ENCODE measurements at places on chromosomes 12 and 14.

DNA sequence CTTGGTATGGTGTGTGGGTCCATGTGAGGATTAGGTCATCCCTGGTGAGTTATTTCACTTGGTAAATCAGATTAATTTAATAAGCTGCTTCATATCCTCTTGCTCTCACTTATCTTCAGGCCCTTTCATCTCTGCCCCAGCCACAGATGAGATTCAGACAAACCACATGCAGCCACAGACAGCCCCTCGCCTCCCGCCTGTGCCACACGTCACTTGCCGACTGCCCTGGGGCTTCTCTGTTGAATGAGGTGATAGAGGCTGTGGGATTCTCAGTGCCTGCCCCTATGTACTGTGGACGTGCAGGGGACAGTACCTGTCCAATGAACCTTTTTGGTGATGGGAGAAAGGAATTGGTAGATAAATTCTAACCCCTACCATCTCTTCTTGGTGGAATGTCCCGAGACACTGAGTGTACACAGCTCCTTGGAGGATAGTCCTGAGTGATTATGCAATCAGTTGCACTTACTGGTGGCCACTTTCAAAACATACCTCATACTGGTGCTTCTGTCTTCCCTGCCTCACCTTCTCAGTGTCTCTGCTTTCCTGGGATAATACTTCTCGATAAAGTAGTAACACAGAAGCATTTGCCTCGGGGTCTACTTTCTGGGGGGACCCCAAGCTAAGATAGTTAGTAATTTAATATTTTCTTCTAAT lies 248.7 kb downstream of the TTC6 start:
- no peak for DNase-seq

- no peak for DNase-seq
Measured at GRCh38 chr14:22386924-22387775, 201.9 kb downstream of the DAD1 start.

GRCh38 chr14:80446356-80446755 lies 235.1 kb upstream of the DIO2 start:
- DNase-seq = no peak

- DNase-seq = no peak
Measured at GRCh38 chr12:127245437-127245836, 1021.5 kb upstream of the TMEM132C start.

GRCh38 chr14:23172574-23172973 lies 10.9 kb downstream of the SLC7A8 start:
- DNase-seq = no peak

DNA sequence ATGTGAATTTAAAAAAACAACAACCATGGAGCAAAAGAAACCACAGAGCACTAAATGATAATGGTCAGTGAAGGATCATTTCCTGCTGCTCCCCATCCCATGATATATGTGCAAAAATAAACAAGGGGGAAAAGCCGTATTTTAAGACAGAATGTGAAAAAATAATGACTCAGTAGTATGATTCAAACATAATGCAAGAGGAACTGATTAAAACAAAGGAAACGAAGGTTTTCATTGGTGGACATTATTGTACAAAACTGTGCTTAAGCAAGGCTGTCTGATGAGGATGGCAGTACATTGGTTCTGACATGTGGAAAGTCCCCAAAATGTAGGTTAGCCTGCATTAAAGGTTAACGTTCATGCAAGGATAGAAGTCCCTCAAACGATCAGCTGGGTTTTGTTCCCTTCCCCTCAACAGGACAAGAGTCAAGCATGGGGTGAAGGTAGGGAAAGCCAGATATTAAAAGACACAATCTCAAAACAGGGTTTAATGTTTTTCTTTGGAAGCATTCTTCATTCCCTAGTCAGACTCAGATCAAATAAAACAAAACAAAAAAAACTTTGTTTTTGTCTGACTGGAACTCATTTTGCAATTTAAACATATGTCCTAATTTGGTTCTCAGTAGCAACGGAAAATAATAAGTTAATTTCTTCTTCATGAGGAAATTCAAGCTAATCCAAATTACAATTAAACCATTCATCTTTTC lies 26.3 kb upstream of the PTGDR start:
- no peak for DNase-seq

DNA sequence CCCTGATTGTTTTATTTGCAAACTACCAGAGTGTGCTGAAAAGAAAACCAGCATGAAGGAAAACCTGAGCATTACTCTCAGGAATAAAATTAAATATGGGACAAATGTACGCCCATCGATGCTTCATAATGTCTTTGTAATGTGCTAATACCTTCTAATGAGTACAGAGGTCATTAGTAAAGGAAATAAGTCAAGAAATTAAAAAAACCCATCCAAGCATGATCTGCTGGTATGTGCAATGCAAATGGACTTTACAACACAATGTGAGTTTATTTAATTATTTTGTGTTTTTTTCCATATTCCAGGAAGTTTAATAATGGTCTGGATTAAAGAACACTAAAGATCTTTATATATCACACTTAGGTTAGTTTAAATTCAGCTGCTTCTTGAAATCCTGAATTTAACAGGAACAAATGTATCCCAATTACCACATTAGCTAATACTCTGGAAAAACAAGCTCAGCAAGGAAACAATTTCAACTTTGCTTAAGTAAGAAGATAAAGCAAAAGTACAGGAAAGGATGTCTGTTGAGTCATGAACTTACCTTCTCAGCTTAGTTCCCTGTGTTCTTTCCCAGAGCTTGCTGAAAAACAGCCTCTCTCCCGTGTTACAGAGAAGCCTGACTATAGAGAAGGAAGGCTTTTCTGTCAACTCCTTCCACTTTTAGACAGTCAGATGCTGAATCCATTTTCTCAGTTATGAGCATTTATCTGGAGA lies 179.3 kb upstream of the TMEM260 start:
- no peak for DNase-seq

DNA sequence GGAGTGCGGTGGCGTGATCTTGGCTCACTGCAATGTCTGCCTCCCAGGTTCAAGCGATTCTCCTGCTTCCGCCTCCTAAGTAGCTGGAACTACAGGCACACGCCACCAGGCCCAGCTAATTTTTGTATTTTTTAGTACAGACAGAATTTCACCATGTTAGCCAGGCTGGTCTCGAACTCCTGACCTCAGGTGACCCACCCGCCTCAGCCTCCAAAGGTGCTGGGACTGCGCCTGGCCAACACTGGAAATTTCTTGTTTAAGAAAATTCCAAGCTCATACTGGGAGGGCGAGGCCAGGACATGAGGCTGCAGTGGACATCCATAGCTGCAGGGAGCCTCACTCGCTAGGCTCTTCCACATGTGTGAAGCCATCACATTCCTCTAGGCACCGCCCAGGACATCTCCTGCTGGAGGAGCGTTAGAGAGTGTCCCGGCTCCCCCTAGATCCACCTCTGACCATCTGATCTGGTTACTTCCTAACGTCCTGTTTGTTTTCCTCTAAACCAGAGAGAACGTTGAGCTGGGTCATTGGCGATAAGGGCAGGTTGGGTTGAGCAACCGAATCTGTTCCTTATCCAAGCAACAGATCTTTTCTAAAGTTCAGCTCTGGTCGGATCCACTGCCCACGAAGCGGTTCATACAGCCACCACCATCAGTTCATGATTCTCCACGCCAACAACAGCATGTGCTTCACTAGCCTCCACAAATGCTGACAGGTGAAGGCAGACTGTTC lies 108.2 kb upstream of the MED13L start:
- DNase-seq = no peak

GRCh38 chr14:87754520-87755223 lies 238.3 kb downstream of the GALC start:
- no peak for DNase-seq

DNA sequence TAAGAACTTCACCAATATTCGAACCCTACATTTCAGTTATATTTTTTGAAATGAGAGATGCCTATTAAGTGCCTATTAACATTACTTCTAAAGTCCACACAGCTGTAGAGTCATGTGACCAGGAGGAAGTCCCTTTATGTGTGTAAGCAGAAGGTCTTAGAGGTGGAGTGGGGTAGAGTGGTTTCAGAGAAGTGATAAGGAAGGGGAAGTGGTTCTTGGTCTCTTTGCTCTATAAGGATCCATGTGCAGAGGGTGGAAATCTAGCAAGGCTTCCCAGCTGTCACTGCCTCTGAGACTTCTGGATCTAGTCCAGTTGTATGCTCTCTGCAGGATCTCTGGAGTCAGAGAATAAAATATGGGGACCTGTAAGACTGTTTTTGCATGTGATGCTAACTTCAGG lies 673.9 kb downstream of the FLRT2 start:
- DNase-seq = no peak

GRCh38 chr12:6960593-6961277 lies 9.6 kb downstream of the PTPN6 start:
- peak; percentile 64 for DNase-seq

- no peak for DNase-seq
Measured at GRCh38 chr12:115440438-115440837, 756.5 kb upstream of the TBX3 start.

Data from suprapubic skin (tissue), 4 donors.